ENCODE measurements at places on chromosomes 5 and 9.

GRCh38 chr5:132491368-132492364 lies 1.1 kb upstream of the IRF1 start:
- no peak for DNase-seq

DNA sequence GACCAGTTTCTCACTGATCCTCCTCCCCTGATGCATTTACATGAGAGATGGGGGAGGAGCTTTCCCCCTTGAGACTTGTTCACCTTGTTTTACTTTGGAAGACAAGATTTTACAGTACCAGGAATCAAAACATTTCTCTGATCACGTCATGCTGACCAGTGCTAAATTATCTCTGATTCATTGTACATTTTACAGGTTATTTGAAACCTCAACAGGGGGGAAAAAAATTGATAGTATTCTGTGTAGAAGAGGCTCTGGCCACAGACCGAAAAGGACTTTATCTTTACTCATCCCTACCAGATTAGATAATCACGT lies 133.9 kb downstream of the GRIA1 start:
- DNase-seq: no peak

DNA sequence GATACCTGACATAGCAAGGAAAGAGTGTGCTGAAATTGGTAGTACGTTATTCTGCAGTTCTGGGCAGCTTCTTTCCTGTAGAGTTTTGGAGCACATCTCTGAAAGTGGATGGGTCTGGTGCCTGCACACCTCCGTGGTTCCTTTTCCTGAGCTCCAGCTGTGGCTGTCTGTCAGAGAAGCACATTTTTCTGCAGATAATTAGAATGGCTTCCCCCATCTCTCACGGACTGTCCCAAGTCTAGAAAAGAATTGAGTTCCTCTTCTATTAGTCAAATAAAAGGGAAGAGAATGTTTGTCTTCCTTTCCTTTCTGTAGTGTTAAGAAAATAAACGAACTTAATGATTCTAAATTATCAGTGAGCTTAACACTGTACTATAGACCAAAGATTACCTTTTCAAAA lies 55.7 kb downstream of the VCAN start:
- no peak for DNase-seq

DNA sequence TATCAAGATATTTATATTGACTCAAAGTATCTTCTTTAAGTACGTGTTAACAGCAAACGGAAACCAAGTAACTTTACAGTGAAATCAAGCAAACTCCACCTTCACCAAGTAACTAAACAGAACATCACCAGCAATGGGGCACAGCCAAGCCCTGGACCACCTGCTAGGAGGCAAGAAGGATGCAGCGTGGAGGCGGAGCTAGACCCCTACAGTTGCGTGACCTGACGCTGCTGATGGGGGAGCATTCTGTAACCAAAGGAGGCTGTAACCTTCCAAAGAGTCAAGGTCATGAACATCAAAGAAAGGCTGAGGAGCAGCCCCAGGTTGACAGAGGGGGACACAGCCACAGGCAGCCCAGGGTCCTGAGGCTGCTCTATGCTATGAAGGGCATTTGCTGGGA lies 6.1 kb downstream of the VAV2 start:
- DNase-seq: no peak

- DNase-seq: no peak
These were observed 9.9 kb downstream of the ANP32B start for GRCh38 chr9:97993000-97993399.

- no peak for DNase-seq
These were observed 73.7 kb downstream of the MPDZ start for GRCh38 chr9:13205824-13206223.

- no peak for DNase-seq
These were observed 207.0 kb downstream of the DEPDC1B start for GRCh38 chr5:60492958-60493357.

DNA sequence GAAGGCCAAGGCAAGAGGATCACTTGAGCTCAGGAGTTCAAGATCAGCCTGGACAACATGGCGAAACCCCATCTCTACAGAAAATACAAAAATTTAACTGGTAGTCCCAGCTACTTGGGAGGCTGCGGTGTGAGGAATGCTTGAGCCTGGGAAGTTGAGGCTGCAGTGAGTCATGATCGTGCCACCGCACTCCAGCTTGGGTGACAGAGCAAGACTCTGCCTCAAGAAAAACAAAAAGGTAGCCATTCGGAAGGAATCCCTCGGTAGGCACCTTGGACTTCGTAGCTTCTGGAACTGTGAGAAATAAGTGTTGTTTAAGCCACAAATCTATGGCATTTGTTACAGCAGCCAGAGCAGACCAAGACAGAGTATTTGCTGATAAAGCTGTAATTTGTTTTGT lies 174.2 kb downstream of the DCP2 start:
- no peak for DNase-seq

DNA sequence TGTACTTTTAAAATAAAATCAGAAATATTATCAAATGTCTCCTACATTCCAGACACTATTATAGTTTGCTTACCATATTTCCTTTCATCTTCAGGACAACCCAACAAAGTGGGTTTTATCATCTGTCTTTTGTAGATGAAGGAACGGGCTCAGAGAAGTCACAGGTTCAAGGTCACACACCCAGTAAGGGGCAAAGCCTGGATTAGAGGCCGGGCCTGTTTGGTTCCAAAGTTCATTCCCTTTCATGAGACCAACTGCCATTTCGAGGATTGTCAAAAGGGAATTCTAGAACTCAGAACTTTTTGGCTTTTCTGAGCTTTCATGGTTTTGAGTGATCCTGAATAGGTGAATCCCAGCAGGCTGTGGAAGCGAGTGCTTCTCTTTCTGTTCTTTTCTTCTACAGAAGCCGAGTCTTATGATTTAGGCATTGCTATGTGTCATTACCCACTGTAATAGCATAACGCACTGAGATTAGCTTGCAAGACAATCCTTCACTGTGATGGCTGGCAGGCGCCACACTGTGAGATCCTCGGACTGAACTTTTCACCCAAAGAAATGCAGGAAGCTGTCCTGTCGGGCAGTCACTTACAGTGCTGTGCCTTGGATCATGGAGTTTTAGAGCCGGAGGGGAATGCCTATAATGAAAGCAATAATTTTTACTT lies 43.8 kb upstream of the ANKH start:
- no peak for DNase-seq

DNA sequence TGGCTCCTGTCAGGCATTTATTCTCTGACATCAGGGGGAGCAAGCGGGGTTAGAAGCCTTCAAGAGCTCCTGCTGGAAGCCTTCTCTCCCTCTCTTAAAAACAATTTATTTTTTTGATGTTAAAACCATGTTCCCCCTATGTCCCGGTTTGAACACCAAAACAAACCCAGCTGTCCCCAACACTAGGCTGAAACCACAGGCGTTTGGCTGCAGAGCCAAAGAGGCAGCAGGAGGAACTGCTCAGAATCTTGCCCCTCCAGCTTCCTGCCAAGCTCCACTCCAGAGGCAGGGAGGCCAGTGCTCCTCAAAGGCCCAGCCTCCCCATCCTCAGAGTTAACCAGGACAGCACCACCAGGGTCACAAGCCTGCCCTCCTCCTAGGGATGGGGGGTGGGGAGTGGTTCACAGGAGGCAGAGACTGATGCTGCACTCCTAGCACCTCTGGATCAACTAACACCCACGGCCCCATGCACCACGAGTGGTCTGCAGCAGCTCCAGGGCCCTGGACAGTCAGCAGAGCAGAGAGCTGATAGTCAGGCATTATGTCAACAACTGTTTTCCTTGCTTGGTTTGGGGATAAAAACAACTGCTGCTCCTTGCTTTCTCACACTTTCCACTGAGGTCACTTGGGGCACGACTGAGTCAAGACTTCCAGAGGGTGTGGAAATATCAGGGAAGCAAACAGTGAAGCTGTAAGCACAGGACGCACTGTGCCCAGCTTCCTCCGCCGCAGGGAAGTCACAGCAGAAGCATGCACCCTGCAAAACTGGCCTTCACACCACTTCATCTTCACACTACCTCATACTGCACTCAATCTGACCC lies 96.5 kb upstream of the ADRA1B start:
- no peak for DNase-seq

- DNase-seq: no peak
These were observed 31.3 kb downstream of the MARCHF3 start for GRCh38 chr5:126998895-126999570.

GRCh38 chr5:40627706-40628105 lies 52.0 kb upstream of the PTGER4 start:
- DNase-seq: no peak

DNA sequence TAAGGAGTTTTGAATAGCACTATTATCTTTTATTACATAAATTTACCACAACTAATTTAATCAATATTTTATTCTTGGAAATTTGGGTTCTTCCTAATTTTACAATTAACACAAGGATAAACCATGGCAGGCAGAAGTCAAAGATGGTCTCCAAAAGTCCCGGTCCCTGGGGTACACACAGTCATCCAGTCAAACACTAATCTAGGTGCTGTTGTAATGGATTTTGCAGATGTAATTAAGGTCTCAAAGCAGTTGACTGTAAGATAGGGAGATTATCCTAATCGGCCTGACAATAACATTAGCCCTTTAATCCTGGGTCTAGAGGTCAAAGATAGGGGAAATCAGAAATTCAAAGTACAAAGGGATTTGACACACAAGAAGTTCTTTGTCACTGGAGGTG lies 57.5 kb upstream of the HTR1A start:
- no peak for DNase-seq

DNA sequence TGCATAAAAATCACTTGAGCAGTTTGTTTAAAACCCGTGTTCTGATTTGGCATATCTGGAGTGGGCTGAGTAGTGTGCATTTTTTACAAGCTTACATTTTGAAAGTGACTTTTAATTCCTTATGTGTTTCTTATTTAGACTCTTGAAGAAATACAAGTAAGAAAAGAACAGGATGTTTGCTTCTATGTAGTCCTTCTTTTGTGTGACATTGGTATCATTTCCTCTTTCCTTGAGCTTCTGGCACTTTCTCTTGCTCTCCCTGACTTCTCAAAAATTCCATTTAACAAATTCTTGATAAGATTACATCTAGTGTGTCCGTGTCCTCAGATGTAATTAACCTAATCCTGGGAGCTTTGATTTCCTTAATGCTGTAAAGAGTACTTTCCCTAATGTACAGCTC lies 12.5 kb downstream of the GARNL3 start:
- no peak for DNase-seq

DNA sequence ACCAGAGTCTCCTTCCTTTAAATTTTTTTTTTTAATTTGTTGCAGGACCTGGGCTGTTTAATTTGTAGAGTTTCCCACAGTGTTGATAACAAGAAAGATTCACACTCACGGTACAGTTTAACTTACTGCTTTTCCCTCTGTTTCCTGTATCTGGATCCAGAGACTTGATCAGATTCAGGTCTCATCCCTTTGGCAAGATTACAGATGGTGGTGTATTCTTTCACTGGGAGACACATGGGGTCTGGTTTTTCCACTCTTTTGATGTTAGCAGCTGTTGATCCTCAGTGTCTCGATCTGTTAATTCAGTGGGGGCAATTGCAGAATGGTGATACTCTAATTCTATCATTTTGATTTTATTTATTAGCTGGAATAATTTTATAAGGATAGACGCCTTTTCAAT lies 75.4 kb upstream of the TNFAIP8 start:
- no peak for DNase-seq

DNA sequence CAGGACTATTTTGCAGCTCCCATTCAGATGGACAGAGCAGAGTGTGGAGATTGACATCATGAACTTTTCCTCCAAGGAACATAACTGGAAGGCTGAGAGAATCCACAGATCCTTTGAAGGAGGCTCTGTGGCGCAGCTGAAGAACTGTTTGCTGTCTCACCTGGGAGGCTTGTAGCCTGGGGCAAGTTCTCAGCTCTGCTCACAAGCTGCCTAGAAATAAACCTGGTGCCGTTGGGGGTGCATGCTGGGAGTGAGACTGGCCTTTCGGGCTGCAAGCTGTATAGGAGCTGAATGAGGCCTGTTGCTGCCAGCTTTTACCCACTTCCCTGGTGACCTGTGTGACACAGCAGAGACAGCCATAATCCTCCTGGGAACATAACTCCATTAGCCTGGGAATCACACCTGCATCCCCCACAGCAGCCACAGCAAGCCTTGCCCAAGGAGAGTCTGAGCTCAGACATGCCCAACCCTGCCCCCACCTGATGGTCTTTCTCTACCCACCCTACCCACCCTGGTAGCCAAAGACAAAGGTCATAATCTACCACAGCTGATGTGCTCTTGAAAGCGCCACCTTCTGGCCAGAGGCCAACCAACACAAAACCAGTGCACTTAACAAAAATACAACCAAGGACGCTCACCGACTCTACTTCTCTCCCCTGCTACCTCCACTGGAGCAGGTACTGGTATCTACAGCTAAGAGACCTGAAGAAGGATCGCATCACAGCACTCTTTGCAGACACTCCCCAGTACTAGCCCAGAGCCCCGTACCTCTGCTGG lies 205.1 kb upstream of the MRPS30 start:
- DNase-seq: no peak

DNA sequence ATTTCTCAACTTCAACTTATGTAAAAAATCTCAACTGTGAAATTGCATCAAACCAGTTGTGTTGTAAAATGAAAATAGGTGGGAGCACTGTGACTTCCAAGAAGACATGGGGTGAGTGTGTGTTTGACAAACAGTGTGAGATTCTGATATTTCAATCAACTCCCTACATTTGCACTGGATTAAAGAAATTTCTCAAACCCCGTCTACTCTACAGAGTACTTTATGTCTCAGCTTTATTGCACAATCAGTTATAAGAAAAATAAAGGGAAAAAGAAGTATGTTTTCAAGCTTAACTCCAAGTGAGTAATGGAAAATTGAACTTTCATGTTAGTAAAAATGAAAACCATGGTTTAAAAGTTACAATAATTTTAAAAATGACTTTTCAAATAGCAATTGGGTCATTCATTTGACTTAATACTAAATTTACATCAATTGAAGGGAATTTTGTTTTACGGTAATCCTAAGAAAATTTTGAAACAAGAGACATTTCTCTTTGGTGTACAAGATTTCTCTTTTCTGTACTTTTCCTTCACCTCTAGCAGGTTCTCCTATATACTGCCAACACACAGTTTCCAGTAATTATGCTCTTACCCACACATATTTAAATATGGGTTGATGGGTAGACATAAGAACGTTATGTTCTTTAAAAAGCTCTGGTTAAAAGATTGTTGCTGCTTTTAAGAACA lies 80.3 kb downstream of the CDO1 start:
- DNase-seq: no peak

- DNase-seq: no peak
These were observed 321.5 kb downstream of the FBXL7 start for GRCh38 chr5:15821506-15821905.

- no peak for DNase-seq
These were observed 134.4 kb downstream of the TMEM38B start for GRCh38 chr9:105828596-105829213.

DNA sequence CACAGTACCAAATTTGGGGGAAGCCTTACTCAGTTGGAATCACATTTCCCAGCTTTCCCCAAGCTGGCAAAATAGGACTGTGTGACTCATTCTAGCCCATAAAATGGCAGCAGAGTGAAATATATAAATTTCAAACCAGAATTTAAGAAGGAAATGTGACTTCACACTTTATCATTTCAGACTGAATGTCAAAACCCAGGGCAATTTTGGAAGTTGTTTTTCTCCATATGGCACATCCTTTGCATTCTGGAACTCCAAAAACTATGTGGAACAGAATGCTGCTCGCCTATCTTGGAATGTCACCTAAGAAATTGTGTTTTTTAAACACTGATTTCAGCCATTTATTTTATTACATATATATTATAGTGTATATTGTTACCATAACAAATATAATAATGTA lies 424.7 kb upstream of the ST8SIA4 start:
- no peak for DNase-seq

- no peak for DNase-seq
These were observed 241.9 kb downstream of the IRX2 start for GRCh38 chr5:2509527-2509926.

GRCh38 chr5:146025114-146025680 lies 80.2 kb downstream of the PLAC8L1 start:
- no peak for DNase-seq

- DNase-seq: no peak
These were observed 455 bp upstream of the SMIM3 start for GRCh38 chr5:150778088-150778516.

Data from omental fat pad (tissue), 4 donors.